Gastroesophageal sphincter (tissue), 4 donors: ENCODE measurements at places on chromosomes 6 and 20. TPM values are rescaled to one million over a fixed set of nuclear protein-coding genes. Genes with fewer than 3 reads are reported as not detected.

GRCh38 chr6:1063671-1064355 is 248.1 kb upstream of the FOXQ1 start:
- no peak for ATAC-seq

- ATAC-seq, result no peak
Observed at GRCh38 chr6:47093169-47093568, 51.0 kb upstream of the ADGRF1 start.

GRCh38 chr6:135557582-135557981 is 60.0 kb upstream of the AHI1 start:
- ATAC-seq, result no peak

DNA sequence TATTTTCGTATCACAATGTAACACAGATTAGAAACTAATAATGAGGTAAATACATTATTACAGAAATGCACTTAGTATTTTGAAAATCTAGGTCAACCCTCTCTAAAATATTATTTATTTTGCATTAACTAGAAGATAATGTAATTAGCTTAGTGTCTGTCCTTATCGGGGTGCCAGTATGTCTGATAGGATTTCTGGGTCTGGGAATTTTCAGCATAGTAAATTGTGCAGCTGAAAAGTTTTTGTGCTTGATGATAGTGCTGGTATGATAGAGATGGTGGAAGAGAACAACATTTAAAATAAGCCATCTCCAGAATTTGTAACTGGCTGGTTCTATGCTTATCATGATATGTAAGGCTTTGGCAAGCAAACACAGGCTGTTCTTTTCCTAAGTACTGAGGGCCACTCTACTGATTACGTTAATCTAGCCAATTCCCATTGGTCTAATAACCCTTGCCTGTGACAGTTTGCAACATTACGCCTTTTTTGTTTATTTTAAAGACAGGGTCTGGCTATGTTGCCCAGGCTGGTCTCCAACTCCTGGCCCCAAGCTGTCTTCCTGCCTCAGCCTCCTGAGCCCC is 50.8 kb downstream of the PREP start:
- ATAC-seq, result no peak

GRCh38 chr6:122007339-122007738 is 392.1 kb upstream of the HSF2 start:
- ATAC-seq, result no peak

- ATAC-seq, result no peak
Observed at GRCh38 chr20:33702861-33703260, 16.7 kb upstream of the E2F1 start.

- ATAC-seq, result no peak
Observed at GRCh38 chr20:24018796-24019195, 30.2 kb upstream of the GGTLC1 start.

GRCh38 chr6:108944707-108945680 is 96.8 kb downstream of the ARMC2 start:
- peak; percentile 67 for ATAC-seq

DNA sequence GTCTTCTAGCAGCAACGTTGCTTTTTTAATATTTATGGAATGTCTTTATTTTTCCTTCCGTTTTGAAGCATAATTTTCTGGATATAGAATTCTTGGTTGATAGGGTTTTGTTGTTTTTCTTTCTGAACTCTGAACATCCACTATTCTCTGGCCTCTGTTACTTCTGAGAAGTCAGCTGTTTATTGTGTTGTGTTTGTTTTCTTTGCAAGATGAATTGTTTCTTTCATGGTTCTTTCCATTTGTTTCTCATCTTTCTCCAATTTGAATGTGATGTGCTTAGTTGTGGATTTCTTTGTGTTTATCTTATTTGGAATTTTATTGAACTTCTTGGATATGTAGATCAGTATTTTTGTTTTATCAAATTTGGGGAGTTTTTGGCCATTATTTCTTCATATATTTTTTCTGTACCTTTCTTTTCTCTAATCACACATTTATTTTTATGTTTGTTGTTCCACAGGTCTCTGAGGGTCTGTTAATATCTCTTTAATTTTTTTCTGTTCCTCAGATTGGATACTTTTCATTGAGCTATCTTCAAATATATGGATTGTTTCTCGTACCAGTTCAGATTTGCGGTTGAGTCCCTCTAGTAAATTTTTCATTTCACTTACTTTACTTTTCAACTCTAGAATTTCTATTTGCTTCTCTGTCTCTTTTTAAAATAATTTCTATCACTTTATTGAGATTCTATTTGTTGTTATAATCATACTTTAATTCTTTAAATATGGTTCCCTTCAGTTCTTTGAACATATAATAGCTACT is 18.0 kb downstream of the HIVEP1 start:
- ATAC-seq, result no peak

Gene QRSL1
- total RNA-seq, result 10.1 TPM

GRCh38 chr20:8060977-8061376 is 41.4 kb upstream of the TMX4 start:
- ATAC-seq, result no peak

DNA sequence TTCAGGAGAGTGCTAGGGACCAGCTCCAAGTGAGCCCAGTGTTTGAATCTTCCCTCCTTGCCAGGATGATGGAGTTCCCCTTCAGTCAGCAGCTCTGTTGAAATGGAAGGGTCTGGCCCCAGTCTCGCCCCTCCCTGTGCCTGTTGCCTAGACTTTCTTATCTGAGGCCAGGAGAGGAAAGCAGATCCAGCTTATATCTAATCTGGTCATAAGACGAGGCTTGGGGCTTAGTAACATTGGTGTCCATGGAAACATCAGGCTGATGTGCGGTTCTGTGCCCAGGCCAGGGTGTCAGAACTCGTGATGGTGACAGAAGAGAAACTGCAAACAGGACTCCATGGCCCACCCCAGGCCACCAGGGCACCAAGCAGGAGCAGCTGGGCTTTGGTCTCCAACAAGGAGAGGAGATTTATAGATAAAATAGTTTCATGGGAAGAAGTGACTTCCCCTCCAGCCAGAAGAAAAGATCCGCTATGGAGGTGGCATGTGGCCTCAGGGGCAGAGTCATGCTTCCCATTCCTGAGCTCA is 9.8 kb downstream of the MAS1L start:
- no peak for ATAC-seq
